Kasumi-1 (cell line): ENCODE measurements at places on chromosomes 4 and X.

GRCh38 chrX:56268888-56269287 lies 36.7 kb downstream of the KLF8 start:
- no peak for DNase-seq

DNA sequence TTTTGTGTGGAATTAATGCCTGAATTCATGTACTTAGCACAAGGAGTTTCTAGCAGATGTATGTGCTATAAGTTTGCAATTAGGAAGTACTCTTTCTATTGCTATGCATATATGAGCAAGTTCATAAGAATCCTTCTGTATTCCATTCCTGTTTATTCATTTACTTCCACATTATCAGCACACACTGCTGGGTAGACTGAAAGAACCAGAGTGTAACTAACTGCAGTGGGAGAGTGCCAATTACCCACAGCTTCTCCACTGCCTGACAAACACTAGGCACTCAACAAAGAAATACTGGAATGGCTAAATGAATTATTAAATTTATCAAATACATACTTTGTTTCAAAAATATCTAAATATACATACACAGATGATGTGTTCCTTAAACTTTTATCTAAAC lies 219.6 kb downstream of the CAMK2D start:
- DNase-seq = no peak

DNA sequence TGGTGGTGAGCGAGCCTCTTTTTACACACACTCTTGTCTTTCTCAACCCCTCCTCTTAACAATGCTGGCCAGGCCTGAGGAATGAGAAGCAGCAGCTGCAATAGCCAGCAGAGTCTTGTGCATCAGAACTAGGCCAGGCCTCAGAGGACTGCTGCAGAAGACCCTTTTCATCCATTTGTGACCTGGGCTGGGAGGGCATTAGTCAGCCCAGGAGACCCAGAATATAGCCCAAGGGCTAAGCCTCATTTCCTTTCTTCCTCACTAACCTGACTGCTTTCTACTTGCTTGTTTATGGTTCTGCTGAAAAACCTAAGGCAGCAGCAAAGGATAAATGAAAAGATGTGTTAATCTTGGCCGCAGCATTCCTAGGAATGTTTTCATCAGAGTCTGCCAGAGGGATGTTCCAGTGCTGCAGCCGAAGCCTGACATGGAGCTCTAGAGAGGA lies 254.7 kb upstream of the AR start:
- no peak for DNase-seq

- DNase-seq = no peak
Observed at GRCh38 chr4:56307423-56307822, 79.9 kb downstream of the AASDH start.

GRCh38 chr4:184838249-184839074 lies 12.7 kb upstream of the ACSL1 start:
- DNase-seq = no peak

DNA sequence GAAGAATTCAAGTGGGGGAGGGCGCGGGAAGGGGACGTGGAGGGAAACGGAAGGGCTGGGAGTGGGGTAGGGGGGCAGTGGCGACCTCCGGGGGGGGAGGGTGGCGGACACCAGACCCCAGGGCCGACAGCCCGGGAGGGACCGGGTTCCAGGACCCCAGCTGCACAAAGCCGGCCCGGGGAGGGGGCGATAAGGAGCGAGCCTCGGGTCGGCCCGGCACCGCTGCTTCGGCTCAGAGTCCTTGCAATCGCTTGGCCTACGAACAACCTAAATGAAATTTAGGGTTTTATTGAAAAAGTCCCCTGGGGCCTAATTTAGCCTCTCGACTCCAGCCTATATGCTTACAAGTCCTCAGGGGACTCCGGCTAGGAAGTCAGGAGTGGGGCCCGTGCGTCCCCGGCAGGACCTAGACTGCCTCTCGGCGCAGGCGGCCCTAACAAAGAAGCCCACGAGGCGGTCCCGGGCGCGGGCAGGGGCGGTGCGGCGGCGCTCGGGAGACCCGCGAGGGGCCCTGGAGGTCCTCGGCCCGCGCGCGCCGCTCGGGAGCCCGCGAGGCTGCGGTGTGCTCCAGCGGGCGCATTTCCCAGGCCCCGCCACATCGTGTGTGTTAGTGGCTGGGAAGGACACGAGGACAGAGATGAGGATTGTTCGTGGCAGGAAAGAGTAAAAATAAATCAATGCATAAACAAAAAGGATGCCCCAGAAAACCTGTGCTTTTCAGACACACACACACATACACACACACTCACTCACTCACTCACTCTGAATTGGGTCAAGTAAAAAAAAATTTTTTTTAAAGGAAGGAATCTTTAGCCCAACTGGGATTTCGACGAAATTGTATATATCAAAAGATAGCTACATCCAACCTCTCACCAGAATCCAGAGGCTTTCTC lies 70.0 kb downstream of the MGST2 start:
- DNase-seq = no peak

- peak; percentile 15 for DNase-seq
Observed at GRCh38 chr4:19164334-19164733, 1087.4 kb upstream of the SLIT2 start.

DNA sequence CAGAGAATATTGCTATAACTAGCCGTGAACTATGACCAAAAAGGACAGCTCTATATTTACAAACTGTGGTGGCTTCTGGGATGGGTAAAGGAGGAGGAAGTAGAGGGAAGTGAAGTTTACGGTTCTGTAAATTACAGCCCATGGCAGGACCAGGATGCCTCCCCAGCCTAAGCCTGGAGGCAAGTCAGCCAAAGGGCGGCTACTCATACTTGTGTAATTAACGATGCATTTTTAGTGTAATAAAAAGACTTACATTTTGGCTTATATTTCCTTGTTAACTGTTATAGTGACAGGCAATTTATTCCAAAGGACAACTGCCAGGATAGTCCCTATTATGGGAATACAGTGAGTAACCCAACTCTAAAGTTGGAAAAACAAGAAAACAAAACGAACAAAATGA lies 139.9 kb upstream of the OTUD4 start:
- DNase-seq = no peak

DNA sequence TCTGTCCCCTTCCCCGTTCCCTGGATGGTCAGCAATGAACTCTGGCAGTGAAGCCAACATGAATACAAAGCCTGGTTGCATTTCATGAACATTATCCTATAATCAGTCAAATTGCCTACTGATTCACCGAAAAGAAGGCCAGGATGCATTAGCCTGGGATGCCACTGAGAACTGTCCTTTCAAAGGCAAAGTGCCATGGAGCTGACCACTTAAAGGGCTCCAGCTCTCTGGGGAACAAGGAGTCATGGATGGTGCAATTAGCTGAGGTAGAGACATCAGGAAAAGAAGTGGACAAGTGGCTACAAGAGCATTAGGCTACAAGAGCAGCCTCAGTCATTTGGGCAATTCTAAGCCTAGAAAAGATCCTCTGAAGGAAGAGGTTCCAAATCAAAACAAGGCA lies 69.0 kb downstream of the PARM1 start:
- no peak for DNase-seq

GRCh38 chr4:86452924-86453531 lies 93.2 kb upstream of the MAPK10 start:
- DNase-seq = no peak

DNA sequence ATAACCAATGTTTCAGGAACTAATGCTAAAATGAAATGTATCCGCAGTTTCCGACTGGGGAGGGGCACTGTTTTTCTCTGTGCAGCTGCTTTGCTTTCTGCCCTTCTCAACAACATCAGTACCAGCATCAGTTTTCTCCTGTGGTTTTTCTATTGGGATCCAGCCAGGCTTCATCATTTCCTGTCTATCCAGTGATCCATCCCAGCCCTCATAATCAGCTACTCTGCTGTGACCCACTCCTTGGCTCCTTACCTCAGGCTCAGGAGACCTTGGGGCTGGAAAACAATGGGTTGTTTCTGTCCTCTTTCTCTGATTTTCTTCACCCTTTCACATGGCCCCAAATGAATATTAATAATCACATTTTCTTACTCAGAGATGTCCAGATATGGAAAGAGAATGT lies 222.2 kb upstream of the DKK2 start:
- DNase-seq = no peak
